ENCODE measurements at places on chromosomes 6 and 20. TPM values are rescaled to one million over a fixed set of nuclear protein-coding genes. Genes with fewer than 3 reads are reported as not detected.

KHDRBS2 gene
- total RNA-seq, result not detected

TTLL9 gene
- total RNA-seq, result not detected

MAFB gene
- total RNA-seq, result 0.12 TPM

KHDC1L gene
- not detected for total RNA-seq

PIGT gene
- total RNA-seq, result 87.5 TPM

DSP gene
- not detected for total RNA-seq

BPHL gene
- 8.9 TPM for total RNA-seq
